ENCODE measurements at places on chromosomes 5 and 9.
A peak's percentile ranks its signal among the peaks of the same experiment; 100 is the strongest.

- no peak for DNase-seq
These were observed 157.5 kb upstream of the IER5L start for GRCh38 chr9:129335464-129336129.

GRCh38 chr5:176420972-176421544, 4.7 kb upstream of the CLTB start:
- no peak for DNase-seq

DNA sequence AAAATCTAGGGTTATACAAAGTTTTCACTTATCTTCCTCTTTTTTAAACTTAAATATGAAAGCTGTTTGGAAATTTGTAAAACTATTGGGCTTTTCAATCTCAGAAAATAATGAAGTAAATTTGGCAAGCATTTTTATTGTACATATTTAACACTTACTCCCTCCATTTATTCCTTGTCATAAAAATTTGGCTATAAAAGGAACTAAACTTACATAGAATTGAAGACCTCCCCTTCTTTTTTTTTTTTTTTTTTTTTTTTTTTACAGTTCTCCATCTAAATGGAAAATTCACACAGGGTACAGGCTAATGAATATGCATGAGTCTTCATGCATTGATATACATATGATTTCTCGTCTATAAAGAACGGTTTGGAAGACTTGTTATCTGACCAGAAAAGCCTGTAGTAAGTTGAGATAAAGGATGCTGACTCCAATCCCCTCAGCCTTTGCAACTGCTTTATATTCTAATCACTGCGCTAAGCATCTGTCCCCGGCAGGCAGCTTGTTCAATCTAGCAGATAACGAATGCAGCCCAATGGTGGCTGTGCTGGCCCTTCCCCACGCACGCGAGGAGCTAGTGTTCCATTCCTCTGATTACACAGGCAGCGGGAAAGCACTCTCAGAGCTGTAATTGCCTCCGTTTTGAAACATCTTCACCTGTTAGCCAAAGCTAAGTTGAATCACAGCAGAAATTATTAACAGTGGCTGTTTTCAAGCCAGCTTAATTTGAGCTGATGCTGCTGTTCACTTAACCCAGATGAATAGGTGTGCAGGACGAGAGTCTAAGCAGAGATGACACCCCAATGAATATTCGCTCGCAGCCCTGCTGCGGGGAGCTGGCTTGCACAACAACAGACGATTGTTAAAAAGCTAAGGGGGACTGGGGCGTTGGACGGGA, 453.8 kb upstream of the ZNF608 start:
- DNase-seq: no peak

- DNase-seq: no peak
These were observed 30.0 kb downstream of the TENT2 start for GRCh38 chr5:79642210-79642609.

- no peak for DNase-seq
These were observed 41.5 kb upstream of the KCNV2 start for GRCh38 chr9:2675834-2676233.

DNA sequence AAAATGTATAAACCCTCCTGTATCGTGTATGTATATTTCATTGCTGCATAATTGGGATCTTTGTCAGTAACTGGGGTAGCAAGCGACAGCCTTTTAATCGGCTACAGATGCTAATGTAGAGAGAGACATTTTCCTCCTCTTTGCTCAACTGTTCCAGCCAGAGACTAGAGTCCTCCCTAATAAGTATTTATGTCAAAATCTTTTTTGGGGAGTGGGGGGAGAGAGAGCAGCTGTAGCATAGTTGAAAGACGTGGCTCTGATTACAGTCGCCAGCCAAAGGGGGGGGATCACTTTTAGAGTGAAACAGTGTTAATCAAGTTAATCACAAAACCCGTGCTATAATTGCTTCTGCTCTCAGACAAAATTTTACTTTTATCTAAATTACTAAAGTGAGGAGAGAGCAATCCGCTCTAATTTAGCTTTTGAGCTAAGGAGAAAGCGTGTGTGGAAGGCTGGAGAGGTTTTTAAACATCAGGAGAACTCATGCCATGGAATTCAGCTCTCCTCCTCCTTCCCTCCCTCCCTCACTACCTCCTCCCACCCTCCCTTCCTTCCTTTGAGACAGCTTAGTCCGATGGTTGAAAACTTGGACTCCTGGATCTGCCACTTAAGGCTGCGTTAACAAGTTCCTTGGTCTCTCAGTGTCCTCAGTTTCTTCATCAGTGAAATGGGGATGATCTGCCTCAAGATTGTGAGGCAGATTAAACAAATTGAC, 87.3 kb upstream of the ZNF618 start:
- DNase-seq: no peak

DNA sequence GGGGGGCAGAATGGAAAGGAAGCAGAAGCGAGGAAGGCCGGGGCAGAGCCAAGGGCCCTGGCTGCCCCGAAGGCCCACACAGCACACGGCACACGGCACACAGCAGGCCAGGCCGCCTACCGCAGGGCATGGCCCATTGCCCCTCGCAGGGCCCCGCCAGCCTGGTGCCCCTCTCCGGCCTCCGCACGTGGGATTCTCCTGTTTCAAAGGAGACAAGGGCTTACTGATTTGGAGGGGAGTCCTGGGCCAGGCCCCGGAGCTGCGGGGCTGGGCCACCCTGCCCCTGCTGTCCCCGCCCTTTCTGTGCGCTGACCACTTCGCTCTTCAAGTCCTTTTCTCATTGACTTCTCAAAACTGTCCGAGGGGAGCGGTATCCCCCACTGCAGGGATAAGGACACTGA, 7.7 kb upstream of the PHYKPL start:
- no peak for DNase-seq

DNA sequence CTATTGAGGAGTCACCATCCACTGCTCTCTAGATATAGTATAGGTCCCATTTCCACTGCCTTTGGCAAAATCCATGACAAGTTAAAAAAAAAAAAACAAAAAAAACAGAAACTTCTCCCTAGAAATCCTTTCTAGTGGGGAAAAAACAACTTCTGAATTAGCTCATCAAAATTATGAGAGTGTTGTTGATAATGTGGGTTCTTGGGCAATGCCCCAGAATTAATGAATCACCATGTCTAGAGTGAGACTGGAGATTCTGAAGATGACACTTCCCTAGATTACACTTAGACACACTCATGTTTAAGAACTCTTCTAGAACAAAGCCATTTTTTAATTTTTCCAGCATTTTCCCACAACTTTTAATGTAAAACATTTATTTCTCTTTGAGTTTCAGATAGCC, 728.0 kb upstream of the C9orf72 start:
- DNase-seq: no peak

- DNase-seq: peak; percentile 54
These were observed 560 bp downstream of the DOCK2 start for GRCh38 chr5:169637549-169638121.

- DNase-seq: no peak
These were observed 304.1 kb downstream of the ARRDC3 start for GRCh38 chr5:91079037-91079436.

GRCh38 chr5:54556141-54556540, 38.6 kb downstream of the SNX18 start:
- DNase-seq: no peak

DNA sequence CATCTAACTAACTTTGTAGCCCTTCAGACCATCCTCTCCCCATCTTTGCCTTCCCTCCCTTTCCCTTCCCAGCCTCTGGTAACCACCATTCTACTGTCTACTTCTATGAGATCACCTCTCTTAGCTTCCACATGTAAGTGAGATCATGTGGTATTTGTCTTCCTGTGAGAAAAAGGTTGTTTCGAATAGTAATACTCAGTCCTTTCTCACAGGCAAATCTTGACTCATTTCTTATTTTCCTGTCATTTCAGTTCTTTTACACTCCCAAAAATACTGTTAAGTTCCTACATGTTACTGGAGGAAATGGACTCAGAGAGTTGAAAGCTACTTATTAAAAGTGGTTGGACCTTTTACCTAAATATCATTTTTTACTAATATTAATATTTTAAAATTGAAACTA, 82.1 kb downstream of the SLF1 start:
- DNase-seq: no peak

DNA sequence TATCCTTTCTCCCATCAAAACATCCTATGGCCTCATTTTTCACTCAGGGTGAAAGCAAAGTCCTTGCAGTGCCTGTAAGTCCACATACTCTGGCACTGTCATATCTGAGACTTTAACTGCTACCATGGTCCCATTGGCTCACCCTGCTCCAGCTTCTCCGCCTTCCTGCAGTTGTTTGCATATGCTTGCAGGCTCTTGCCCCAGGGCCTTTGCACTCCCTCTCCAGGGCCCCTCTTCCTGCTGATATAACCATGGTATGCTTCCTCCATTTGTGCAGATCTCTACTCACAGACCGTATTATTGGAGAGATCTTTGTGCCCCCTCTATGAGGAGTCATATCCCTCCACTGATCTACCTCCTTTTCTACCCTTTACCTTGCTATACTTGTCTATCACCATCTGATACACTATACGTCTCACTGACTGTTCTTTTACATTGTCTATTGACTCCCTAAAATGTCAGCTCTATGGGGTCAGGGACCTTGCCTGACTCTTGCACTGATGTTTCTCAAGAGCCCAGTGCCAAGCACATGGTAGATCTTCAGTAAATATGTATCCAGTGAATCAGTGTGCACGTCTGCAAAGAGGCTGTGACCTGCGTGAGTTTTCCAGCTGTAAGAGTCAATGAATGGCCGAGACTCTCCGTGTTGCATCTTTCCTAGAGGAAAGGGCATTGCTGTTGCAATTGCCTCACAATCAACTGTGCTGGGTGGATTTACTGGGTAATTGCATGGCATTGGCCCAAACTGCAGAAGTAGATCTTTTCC, 81.7 kb upstream of the CPEB4 start:
- DNase-seq: no peak
